ENCODE measurements at places on chromosomes 2 and 18.

- no peak for DNase-seq
Measured at GRCh38 chr18:56853961-56854360, 202.8 kb downstream of the WDR7 start.

GRCh38 chr18:39434223-39434920 lies 1868.8 kb upstream of the CELF4 start:
- no peak for DNase-seq

DNA sequence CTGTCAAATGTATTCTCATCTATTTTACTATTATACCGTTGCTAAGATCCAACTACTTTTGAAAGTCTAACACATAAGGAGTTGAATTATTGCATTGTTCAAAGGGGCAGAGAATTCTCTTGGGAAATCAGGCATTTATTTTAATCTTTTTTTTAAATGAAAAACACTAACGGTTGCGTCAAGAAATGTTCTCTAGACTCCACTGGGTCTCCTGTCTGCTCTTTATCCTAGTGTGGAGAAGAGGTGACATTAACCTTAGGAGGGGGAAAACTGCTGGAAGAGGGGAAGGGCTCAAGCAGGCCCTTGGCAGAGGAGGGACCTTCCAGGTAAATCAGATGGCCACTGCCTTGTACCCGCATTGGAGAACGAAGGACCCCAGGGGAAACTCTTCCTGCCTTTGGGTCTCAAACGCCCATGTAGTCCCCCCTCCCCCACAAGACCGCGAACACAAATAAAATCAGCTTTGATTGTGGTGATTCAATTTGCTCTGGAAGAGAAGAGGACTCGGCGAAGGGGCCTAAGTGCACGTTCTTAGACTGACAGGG lies 1.1 kb upstream of the APCDD1 start:
- DNase-seq, result no peak

DNA sequence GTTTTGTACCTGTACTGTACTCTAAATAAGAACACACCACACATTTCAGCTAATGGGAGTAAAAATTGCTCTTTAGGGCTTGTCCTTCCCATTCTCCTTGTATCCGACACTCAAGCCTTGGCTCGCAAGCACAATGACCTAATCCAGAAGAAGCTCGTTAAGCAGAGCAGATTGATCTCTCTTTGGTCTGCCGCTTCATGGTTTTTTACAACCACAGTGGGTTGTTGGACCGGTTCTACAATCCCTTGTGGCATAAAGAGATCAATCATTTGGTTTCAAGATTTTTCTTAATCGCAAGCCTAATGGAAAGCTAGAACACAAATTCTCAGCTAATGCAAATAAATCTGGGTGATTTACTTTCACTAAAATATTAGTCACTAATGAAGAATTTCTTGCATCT lies 662.1 kb downstream of the LRP1B start:
- DNase-seq, result no peak

DNA sequence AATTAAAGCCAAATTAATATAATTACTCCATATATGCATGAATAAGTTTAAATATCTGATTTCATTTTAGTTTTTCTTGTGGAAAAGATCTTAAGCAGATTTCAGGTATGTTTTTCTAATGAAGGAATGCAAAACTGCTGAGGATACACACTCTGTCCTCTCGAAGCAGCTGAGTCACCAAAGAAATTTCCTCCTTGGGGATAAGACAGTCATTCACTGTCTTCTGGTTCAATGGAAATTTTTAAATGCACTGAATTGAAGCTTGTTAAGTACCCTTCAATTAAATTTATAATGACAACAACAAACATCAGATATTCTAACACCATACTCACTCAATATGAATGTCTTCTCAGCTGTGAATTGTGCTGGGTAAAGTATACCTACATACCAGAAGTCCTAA lies 101.5 kb upstream of the DNER start:
- no peak for DNase-seq

DNA sequence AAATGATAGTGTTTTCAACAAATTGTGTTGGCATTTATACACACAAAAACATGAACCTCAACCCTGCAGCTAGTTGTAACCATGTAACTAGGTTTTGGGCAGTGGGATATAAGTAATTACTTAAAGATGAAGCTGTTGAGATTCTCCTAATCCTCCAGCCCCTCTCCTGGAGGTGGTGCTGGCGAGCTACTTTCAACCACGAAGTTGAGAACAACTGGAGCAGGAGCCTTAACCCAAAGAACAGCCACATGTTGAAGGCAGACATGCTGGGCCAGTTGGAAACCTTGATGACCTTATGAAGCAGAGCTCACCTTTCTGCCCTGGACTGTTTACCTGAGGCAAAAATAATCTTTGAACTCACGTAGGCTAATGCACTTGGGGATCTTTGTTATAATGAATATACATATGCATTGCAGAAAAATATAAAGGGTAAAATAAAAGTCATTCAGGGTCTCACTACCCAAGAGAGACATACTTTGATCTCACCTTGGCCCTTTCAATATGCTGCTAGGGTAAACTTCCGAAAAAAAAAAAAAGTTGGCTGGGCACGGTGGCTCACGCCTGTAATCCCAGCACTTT lies 89.6 kb upstream of the NPAS2 start:
- no peak for DNase-seq

DNA sequence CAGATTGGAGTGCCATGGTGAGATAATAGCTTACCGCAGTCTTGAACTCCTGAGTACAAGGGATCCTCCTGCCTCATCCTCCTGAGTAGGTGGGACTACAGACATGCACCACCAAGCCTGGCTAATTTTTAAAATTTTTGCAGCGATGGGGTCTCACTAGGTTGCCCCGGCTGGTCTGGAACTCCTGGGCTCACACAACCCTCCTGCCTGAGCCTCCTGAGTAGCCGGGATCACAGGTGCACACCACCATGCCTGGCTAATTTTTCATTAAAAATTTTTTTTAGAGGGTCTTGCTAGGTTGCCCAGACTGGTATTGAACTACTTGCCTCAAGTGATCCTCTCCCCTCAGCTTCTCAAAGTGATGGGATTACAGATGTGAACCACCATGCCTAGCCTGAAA lies 27.8 kb downstream of the RAB31 start:
- DNase-seq, result no peak

- no peak for DNase-seq
Measured at GRCh38 chr2:205699515-205700289, 17.4 kb downstream of the NRP2 start.

- no peak for DNase-seq
Measured at GRCh38 chr2:161265874-161266273, 42.4 kb upstream of the PSMD14 start.

DNA sequence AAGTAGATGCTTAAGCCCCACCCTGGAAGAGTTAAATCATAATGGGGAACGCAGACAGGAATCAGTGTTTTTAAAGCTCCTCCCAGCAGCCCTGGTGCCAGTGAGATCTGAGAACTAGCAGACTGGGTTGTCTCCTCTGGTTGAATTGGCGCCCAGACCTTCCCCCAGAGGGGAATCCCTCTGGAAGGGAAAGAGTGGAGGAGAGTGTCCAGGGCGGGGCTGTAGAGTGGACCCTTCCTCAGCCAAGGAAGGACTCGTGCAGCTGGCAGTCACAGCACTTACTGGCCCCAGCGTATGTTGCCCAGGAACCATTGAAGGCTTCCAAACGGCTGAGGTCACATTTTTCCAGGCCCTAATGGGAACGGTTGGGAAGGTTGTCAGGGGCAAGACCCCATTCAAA lies 62.5 kb downstream of the TGOLN2 start:
- no peak for DNase-seq

GRCh38 chr18:8656232-8656631 lies 47.0 kb downstream of the RAB12 start:
- no peak for DNase-seq

DNA sequence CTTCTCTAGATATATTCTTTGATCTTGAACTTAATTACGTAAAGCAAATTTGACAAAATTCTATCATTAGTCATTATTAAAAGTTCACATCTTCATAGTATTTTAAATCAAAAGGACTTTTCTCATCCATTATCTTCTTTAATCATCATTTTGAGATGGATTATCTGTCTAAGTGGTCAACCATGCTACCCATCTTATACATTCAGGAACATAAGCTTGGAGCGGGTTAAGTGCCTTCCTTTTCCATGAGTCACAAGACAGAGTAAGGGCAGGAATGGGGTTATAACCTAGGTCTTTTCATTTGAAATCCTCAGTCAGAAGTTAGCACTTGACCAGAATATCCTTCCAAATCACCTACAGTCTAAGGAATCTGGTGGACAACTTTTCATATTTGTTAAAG lies 297.1 kb downstream of the TCF4 start:
- no peak for DNase-seq
